ENCODE measurements at places on chromosomes 13 and 19. TPM values are rescaled to one million over a fixed set of nuclear protein-coding genes. Genes with fewer than 3 reads are reported as not detected.

TINCR gene
- total RNA-seq, result 1.2 TPM

GRCh38 chr19:14434543-14435319 lies 1.6 kb downstream of the PKN1 start:
- DNase-seq, result no peak

RUVBL2 gene
- 146 TPM for total RNA-seq

DNA sequence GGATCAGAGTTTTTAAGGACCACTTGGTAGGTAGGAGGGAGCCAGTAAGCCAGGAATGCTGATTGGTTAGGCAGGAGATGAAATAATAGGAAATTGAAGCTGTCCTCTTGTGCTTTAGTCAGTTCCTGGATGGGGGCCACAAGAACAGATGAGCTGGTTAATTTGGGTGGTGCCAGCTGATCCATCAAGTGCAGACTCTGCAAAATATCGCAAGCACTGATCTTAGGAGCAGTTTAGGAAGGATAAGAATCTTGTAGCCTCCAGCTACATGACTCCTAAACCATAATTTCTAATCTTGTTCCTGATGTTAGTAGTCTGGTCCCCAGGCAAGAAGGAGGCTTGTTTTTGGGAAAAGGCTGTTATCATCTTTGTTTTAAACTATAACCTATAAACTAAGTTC lies 117.9 kb upstream of the GPR12 start:
- no peak for DNase-seq

DNA sequence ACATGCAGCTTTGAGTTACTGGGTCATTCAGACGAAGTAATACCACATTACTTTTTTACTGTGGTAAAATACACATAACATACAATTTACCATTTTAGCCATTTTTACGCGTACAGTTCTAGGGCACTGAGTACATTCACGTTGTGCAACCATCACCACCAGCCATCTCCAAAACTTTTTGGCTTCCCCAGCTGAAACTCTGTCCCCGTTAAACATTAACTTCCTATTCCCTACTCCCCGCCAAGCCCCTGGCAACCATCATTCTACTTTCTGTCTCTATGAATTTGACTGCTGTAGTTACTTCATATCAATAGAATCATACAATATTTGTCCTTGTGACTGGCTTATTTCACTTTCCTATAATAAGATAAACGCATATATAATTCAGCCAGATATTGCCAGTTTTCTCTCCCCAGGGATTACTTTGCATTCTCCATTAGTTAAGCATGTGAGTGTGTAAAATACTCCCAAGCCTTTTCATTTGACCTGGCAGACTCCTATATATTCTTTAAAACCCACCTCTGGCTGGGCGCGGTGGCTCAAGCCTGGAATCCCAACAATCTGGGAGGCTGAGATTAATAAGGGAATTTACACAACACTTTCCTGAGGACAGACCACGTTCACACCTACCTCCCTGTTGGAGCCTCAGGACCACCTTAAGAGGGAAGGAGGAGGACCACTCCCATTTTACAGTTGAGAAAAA lies 10.0 kb upstream of the CYP4F22 start:
- no peak for DNase-seq

ZNF667 gene
- total RNA-seq, result not detected

DNA sequence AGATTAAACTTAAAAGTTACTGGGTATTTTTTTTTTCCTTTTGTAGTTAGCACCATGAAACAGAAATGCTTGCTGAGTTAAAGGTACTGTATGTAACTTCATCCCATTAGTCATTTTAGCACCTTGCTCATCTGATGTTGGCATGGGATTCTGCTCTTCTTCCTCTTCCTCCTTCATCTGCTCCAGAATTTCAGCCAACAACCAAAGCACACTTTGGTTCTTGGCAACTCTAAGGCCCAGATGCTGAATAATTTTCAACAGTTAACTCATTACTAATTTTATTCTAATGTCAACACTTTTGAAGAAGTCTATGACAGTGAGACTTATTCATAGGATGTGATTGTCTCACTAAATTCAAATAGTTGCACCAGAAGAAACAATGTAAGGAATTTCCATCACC lies 359.2 kb downstream of the KCTD12 start:
- DNase-seq, result no peak

DNA sequence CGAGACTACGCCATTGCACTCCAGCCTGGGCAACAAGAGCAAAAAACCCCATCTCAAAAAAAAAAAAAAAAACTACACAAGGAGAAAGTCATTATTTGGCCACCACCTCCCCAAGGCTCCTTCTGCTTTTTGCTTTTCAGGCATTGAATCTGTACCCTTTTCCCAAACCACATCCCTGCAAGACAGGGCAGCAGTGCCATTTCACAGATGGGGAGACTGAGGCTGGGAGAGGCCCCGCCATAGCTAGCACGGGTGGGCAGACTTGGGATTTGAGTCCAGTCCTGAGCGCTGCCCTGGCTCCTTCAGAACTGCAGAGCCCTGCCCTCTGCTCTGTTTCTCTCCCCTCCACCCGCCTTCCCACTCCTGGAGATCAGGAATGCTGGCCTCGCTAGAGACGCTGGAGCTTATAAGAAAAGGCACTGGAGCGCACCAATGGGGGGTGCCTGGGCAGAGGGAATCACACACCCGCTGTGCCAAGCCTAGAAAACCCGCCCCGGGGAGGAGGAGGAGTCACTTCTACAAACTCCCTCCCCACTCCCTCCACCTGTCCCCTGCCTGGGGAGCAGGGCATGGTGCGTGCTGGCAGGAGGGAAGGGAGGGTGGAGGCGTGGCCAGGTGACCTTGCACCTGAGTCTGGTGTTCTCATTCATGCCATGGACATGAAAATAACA lies 17.6 kb downstream of the TJP3 start:
- DNase-seq, result no peak

DNA sequence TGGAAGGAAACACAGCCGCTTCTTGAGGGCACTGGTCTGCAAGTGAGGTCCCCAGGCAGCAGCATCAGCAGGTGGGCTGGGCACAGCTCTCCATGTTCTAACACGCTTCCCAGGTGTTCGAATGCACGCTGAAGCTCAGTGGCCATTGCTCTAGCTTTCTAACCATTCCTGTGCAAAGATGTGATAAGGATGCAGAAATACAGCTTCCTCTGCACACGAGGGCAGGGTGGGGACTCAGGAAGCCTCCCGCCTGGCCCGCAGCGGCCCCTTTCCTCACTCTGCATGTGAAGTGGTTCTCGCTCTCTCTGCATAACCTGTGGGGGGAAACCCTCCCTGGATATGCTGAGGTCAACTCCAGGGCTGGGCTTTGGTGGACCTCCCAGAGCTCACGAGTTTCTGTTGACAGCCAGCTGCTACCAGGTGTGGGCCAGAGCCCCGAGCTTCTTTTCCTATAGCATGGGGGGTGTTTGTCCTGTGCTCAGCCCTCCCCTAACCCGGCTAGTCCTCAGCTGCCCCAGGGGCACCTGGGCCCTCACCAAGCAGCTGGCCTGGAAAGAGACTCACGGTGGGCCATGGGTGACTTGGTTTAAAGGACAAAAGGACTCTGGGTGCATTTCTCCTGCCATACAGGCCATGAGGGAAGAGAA lies 168.2 kb downstream of the TEX29 start:
- DNase-seq, result no peak

DNA sequence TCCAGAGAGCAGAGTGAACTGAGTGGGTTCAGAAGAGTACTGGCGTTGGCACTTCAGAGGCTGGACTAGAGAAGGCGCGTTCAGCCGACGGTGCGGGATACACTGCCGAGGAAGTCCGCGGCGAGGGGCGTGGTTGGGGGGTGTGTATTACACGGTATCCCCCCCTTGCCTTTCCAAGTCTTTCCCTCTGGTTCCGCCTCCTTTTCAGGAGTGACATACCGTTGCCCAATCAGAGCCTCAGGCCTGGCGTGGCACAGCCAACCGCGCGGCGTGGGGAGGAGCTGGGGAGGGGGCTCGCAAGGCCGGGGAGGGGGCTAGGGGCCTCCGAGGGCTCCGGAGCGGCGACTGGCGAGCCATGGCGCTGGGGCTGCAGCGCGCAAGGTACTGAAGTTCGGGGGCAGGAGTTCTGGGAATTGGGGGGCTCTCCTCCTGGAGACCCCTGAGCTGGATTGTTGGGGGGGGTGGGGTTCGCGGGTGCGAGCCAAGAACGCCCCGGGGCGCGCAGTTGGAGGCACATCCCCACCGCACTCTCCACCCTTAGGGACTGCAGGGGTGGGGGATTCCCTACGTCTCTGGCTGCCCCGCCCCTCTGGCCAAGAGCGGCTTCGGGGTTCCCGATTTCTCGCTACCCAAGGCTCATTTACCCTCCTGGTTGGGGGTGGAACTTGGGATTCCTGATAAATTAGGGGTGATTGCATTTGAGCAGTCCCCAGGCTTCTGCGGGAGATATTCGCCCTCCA lies at the start of gene HIF3A:
Gene HIF3A (plus strand): TSS at position 321 of the 740 bp plus-strand sequence. CDS start 35 bp downstream, at position 356.
- DNase-seq, result no peak

Data from OCI-LY7 (cell line).